ENCODE measurements at places on chromosomes 16 and 17.

GRCh38 chr17:17605729-17606088 lies 14.2 kb upstream of the PEMT start:
- no peak for DNase-seq

- no peak for DNase-seq
These were observed 321.8 kb downstream of the HS3ST3B1 start for GRCh38 chr17:14622615-14623101.

DNA sequence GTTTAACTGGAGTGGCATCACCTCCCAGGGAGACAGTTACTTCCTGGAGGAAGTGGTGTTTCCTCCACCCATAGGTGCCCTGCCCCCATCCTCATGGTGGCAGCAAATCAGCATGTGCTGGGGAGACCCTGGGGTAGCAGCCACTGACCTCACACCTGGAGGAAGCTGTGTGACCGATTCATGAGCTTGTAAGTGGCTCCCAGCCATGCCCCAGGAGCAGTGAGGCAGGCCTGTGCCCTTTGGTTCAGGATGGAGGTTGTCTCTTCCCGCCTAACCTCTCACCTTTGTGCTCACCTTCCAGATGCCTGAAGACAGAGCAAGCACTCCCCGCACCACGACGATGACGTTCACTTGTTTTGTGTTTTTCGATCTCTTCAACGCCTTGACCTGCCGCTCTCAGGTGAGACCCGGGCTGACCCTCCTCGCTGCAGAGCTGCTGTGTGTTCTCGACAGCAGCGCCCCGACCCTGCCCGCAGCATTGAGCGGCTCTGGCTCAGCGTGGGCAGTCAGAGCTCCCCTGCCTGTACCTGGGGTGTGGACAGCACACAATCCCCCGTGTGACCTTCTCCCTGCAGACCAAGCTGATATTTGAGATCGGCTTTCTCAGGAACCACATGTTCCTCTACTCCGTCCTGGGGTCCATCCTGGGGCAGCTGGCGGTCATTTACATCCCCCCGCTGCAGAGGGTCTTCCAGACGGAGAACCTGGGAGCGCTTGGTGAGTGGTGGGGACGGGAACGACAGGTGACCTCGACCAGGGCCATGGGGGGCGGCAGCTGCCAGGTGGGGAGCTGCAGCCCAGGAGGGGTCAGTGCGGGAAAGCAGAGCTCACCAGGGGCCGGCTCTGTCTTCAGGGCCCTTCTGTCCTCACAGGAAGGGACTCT lies 42.8 kb downstream of the MEAK7 start:
- no peak for DNase-seq

DNA sequence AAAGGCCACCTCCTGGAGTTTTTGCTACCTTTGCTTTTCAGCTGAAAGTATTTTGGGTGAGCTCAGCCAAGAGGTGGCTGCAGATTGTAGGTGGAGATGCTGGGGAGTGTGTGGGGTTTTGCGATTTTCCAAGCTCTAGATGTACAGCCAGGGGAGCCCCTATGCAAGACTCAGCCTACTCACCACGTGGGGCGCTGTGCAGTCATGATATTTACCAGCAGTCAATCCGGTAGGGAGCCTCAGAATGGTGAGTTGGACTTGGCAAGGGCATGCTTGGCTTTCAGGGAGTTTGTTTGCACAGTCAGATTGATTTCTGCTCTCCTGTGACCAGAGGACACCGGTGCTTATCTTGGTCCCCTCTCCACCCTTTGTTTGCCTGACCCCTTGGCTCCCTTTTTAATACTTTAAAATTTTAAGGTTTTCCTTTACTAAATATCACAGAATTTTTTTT lies 175.3 kb downstream of the UTP18 start:
- peak; percentile 17 for DNase-seq

DNA sequence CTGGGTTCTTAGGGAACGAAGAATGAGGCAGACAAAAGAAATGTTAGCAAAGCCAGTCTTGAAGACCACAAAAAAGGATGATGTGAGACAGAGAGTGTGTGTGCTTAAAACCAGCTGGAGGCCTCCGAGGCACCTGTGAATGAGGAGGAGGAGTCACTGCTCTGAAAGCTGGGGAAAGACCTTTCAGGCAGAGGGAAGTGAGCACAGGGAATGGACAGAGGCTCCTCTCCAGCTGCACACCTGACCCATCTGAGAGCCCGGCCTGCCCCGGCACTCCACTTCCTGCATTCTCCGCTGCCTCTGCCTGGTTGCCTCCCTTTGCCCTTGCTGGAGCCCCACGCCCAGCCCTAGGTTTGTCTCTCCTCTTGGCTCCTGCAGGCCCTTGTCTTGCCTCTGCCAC lies 55.2 kb upstream of the SREBF1 start:
- no peak for DNase-seq

GRCh38 chr17:70144260-70144846 lies 25.0 kb upstream of the KCNJ2 start:
- DNase-seq = peak; percentile 2

DNA sequence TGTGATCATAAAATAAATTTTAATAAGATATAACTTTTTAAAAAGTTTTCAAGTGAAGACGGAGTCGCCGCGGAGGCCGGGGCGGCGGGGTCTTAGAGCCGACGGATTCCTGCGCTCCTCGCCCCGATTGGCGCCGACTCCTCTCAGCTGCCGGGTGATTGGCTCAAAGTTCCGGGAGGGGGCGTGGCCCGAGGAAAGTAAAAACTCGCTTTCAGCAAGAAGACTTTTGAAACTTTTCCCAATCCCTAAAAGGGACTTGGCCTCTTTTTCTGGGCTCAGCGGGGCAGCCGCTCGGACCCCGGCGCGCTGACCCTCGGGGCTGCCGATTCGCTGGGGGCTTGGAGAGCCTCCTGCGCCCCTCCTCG lies at the start of gene FOXC2:
Gene FOXC2 (plus strand): TSS at position 229 of the 365 bp plus-strand sequence. CDS start 507 bp downstream, outside the sequence.
- peak; percentile 9 for DNase-seq

DNA sequence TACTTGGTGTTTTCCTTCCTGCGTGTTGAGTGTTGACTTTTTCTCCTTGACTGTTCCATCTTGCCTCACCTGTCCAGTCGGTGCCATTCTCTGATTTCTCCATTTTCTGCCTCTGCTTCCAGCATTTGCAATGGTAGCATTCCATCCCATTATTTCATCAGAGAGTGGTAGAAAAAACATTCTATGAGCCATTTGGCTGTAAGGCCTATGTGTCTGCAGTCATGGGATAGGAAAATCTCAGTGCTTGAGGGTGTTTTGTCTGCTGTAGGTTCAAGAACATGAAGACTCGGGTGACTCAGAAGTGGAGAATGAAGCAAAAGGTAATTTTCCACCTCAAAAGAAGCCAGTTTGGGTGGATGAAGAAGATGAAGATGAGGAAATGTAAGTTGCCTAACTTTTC lies 2.7 kb downstream of the UTP18 start:
- no peak for DNase-seq

DNA sequence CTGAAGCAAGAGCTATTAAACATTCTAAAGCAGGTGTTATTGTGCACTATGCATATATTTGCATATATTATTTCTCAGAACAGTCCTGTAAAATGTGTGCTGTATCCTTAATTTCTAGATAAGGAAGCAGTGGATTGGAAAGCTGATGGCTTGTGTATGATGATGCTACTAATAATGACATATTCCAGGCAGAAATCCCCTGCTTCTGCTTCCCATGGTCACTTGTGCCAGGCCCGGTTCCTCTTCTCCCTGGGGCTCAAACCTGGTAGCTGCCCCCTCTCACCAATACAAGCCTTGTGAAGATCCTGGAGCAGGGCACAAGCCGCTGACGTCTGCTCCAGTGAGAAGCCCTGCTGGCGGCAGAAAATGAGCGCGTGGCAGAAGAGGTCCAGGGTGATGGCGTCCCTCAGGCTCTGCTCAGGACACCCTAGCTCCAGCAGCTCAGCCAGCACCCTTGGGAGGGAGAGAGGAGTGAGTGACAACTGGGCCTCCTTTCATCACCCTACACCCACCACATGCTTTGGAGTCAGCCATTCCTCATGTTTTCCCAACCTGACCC lies 1.8 kb downstream of the CFAP119 start:
- no peak for DNase-seq

DNA sequence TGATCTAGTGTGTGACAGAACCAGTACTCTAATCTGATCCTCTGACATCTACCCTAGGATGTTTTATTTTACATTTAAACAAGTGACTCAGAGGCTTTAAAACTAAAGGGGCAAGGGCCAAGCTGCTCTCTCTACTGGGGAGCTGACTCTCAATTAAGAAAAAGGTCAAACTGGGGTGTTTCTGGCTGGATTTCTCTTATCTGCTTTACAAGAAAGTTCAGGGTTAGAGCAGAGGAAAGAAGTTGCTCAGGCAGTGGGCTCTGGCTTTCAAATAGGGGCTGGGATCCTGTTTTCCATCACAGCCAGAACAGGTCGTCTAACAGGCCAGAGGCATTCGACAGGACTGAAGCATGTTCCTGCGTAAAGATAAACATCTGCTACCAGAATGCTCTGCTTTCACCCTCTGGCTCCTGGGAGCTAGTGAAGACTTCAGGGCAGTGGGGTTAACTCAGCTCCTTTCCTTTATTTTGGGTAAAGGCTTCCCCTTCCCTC lies 8.5 kb downstream of the MMP28 start:
- DNase-seq = no peak

DNA sequence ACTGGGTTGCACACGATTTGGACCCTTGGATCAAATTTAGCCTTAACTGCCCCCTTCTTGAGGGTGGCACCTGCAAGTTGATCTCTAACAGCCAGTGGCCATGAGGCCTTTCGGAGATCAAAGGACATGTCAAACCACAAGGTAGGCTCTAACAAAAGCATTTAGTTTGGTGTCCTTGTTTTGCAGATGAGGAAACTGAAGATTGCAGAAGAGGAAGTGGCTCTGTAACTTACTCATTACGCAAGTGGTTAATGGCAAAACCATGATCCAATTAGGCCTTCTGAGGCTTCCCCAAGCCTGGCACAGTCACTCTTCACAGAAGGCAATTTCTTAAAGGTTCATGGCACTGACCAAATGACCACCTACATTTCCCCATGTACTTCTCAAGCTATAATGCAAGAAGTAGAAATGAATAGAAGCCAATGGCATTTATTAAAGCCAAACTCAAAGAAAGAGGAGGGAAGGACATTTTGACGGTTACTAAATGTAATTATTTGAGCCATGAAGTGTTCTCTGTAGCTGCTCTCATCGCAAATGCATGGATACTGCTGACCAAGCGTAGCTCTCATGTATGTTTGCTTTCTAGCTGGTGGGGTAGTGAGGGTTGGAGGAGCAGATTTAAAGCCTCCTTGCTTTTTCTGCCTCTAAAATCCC lies 32.8 kb upstream of the ABCC12 start:
- no peak for DNase-seq

GRCh38 chr17:2392252-2393173 lies 8.3 kb downstream of the MNT start:
- peak; percentile 94 for DNase-seq

GRCh38 chr17:47257651-47258339 lies 4.2 kb downstream of the ITGB3 start:
- DNase-seq = no peak

DNA sequence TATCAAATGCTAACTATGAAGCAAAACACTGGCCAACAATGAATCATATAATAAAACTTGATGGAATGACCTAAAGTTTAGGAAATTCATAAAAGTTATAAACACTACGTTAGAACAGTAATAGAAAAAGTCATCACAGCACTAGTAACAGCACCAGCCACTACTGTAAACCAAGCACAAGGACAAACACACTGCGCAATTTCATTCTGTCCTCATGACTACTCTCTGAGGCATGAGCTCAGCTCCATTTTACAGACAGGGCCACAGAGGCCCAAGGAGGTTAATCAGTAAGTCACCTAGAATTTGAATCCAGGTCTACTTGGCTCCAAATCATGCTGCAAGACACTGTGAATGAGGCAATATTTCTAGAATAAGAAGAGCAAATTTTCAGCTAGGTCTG lies 13.4 kb downstream of the EMC8 start:
- no peak for DNase-seq

- DNase-seq = peak; percentile 50
These were observed 348.7 kb upstream of the TNRC6C start for GRCh38 chr17:77609553-77610517.

- DNase-seq = no peak
These were observed 92.1 kb downstream of the TTC19 start for GRCh38 chr17:16091773-16092172.

GRCh38 chr17:601244-601925 lies 113.3 kb downstream of the VPS53 start:
- DNase-seq = peak; percentile 97

GRCh38 chr16:31466381-31466841 lies 5.5 kb upstream of the TGFB1I1 start:
- no peak for DNase-seq

DNA sequence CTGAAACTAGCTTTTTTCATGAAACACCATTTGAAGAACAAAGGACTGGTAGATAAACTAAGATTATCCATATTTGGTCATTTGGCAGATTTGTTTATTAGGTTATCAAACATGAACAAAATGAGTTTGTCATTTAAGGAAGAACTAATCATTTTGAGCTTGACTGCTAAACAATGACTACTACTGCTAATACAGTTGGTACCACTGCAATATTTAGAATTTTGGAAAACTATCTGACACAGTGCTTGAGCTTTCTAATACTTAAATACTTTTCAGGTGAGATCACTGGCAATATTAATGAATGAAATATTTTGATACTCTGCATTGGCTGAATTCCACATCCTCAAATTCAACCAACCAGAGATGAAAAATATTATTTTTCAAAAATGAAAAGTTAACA lies 47.2 kb downstream of the MED13 start:
- DNase-seq = no peak

GRCh38 chr17:69232650-69233049 lies 4.0 kb upstream of the ABCA10 start:
- DNase-seq = no peak

DNA sequence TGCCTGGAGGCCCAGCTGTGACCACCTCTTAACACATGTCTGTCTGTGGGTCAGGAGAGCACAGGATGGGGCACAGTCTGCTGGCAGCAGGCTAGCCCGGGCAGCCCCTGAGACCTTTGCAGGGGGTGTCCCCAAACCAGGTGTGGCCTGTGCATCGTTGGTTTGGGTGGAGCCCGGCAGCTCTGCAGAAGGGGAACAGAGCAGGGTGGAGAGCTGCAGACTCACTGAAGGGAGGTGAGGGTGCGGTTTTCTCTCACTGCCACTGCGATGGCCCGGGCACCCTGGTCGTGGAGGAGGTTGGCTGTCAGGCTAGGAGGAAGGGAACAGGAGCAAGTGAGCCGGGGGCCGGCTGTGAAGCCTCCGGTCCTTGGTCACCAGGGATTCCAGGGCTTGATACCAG lies 28.8 kb downstream of the NLRC3 start:
- no peak for DNase-seq

GRCh38 chr17:2684549-2684948 lies 27.0 kb downstream of the CLUH start:
- no peak for DNase-seq

GRCh38 chr17:2398655-2399571 lies 1.9 kb downstream of the MNT start:
- no peak for DNase-seq

- DNase-seq = no peak
These were observed 21.8 kb upstream of the BCO1 start for GRCh38 chr16:81216706-81217105.

DNA sequence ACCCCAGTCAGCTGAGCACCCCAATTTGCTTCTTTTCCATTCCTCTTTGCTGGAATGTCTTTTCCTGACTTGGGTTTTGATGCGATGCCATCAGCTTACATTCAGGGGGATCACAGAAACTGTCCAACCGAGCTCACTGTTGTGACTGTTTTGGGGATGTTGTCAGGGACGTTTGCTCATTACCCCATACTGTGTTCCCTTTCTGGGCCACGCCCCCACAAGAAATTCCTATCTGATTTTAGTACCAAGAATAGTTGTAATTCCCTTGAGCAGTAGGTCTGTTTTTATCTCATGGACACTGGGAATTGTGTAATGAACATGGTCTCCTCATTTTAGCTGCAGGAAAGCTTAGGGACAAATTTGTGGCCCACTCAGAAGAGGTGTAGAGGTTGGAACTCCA lies 2.6 kb upstream of the NTN1 start:
- DNase-seq = no peak

Measured in hematopoietic multipotent progenitor cell treated with erythropoietin and hydrocortisone succinate and interleukin-3 and kit ligand, for 15 days (in vitro differentiated cells).